Kidney tubule cell (primary cell): ENCODE measurements at places on chromosomes 4 and X.

- no peak for DNase-seq
Observed at GRCh38 chrX:44068043-44068442, 94.9 kb upstream of the NDP start.

- DNase-seq = peak; percentile 68
Observed at GRCh38 chr4:26826721-26827120, 33.9 kb upstream of the STIM2 start.

- no peak for DNase-seq
Observed at GRCh38 chr4:30718021-30718542, 2.1 kb upstream of the PCDH7 start.

GRCh38 chr4:112213856-112214255 lies 17.7 kb upstream of the AP1AR start:
- DNase-seq = no peak

DNA sequence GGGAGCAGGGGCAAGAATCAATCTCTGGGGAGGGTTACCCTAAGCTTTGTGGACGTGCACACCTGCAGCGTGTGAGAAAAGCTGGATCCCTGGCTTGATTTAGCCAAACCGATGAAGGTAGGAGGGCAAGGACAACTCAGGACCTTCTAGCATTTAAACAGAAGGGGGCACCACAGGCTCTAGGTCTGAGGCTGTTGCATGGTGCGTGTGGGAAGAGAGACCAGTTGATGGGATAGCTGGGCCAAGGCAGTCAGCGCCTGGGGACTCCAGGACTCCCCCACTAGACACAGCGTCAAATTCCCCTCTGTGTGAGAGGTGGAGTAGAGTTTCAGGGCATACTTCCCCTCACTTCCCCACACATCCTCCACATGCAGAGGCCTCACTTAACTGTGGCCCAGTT lies 4.3 kb downstream of the GABRQ start:
- peak; percentile 5 for DNase-seq

DNA sequence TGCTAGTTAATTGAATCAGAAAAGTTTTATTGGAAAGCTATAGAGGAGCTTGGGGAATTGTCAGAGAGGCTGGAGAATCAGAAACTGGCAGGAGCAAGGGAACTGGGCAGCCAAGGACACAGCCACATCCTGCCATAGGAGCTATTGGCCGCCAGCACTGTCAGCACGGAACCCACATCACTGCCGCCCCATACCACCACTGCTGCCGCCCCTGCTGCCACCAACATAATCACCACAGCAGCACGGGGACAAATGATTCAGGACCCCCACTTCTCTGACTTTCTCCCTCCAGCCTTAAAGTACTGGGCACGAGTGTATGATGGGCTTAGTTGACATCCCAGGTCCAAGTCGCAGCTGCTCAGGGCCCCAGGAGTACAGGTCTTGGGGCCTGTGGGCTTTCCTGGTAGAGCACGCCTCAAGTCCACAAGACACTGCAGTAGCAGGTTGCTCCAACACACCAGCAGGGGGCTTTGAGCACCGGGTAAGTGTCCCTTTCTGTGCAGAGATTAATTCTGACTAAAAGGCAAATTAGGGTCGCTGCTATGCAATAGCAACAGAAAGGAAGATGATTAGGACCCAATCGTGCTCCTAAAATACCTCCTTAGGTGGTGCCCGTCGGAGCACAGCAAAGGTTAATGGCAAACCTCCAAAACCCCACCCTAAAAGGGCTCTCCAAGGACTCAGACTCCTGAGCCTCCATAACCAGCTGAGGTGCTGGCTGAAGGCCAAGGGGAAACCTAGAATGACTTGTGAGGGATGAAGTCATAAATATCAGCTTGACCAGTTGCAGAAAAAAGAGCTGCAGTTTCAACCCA lies 6.9 kb downstream of the PJA1 start:
- peak; percentile 88 for DNase-seq

DNA sequence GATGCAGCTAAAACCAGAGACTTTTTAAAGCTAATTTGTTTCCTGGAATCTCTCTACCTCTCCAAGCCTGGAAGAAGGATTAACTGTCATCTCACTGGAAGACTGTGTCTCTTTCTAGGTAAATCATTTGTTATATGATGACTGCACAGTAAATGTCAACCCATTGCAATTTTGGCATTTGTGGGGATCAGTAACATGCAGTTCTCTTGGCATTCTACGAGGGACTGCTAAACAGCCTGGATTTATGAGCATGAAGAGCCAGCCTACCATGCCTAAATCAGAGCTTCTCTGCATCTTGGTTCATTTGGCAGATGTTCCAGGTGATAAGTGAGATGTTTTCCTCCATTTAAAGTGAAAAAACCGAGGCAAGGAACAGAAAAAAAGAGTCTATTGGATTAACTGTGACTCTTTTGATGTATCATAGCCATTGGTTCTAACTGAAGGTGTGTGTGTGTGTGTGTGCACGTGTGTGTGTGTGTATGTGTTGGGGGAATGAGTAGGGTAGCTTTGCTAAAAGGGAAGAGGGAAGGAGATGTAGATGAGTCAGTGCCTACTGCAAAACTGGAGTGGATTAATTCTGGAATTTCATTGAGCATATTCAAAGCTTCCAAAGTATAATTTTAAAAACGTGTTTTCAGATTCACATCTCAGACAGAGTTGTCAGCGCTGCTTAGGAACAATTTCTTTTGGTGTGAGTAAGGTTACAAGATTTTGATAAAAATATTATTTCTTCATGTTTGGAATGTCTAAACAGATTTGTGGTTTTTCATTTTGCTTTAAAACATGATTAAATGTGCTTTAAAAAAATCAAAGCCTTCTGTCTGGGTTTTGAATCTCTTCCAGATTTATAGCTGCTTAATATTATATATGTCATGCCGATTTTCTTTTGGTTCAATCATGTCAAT lies 123.2 kb upstream of the LNX1 start:
- no peak for DNase-seq

GRCh38 chr4:98619180-98619579 lies 39.2 kb downstream of the TSPAN5 start:
- DNase-seq = no peak

DNA sequence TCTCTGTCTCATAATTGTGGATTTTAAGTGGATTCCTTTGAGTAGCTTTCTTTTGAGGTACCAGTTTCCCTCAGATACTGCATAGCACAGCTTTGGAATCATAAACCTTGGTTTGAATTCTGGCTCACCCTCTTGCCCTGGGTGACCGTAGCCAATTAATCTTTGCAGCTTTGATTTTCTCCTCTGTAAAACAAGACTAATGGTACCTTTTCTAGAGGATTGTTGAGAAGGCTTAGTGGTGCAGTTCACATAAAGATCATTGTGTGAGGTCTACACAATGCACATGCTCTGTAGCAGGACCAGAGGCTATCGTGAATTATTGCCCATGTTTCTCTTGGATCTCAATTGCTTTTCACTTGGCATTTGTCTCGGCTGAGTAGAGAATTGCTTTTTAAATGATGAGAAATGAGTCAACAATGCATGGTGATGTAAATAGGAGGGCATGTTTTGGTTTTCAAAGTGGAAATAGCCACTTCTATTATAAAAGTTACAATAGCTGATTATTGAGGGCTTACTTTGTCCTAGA lies 47.9 kb downstream of the TMEM131L start:
- peak; percentile 50 for DNase-seq

GRCh38 chr4:127586922-127587571 lies 45.7 kb upstream of the INTU start:
- peak; percentile 67 for DNase-seq

GRCh38 chr4:158056689-158057245 lies 116.1 kb downstream of the GASK1B start:
- DNase-seq = no peak
